Lower leg skin (tissue), 4 donors: ENCODE measurements at places on chromosomes 5 and 9. TPM values are rescaled to one million over a fixed set of nuclear protein-coding genes. Genes with fewer than 3 reads are reported as not detected.

Gene RETREG1
- total RNA-seq = 58.8 TPM

Gene SLC6A18
- not detected for total RNA-seq

Gene PPP2R2B
- total RNA-seq = 4.7 TPM

Gene SLC4A9
- 1.4 TPM for total RNA-seq
